ENCODE measurements at places on chromosomes 2 and 18.

GRCh38 chr18:56691530-56691929 is 40.4 kb downstream of the WDR7 start:
- no peak for DNase-seq

DNA sequence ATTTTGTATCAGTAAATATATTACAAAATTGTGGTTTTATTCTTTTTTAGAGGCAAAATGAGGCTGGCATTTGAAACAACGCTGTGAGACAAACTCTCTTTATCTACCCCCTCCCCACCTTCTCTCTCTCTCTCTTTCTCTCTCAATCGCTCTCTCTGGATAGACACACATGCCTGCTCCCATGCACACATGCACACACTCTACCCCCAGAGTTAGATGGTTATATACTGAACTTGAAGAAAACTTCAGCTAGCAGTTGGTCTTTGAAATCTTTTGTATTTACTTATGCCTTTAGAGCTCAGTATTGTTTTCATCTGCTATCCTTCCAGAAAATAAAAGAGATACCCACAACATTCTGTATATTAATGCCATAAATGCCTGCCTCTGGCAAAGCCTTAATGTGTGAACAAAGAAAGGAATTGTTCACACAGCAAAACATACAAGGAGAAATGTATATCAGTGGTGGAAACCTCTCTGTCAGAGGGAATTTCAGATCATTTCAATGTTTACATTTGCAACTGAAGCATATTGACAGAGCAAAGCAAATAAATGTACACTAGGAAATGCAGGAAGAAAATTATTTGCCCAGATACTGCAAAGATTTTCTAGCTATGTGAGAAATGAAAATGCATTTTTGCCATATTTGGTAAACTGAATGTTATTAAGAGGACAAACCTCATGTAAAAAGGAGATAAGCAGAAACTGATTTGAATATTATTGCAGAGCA is 217.0 kb upstream of the UBE2E3 start:
- no peak for DNase-seq

- no peak for DNase-seq
Observed at GRCh38 chr2:165007161-165007744, 51.9 kb upstream of the SLC38A11 start.

GRCh38 chr18:57837917-57838548 is 34.9 kb upstream of the ATP8B1 start:
- no peak for DNase-seq

GRCh38 chr2:185181901-185182300 is 556.7 kb upstream of the FSIP2 start:
- no peak for DNase-seq

GRCh38 chr2:218389333-218390150 is 7.5 kb downstream of the SLC11A1 start:
- no peak for DNase-seq

DNA sequence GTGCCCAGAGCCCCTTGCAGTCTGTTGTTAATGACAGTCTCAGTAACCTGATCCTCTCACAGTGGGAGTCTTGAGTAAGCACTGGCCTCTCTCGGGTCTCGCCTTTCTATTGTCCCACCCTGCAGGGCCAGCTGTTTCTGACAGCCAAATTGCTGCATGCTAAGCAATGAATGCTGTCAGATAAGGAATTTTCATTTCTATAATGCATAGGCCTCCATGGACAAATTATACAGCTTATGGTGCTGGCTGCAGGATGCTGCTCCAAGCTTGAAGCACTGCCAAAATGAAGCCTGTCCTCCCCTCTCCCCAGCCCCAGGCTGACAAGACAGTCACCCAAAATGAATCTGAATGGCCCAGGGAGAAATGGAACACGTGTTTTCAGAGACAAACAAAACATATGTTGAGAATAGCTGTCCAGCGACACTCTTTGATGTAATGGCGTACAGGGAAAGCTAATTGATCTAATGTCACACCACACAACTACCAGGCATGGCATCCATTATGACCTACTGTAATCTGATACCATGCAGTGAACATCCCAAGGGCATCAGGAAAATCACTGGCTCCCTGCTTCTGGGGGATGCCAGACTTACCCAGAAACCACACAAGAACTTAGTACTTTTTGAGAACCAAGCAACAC is 36.8 kb downstream of the ACVR1 start:
- DNase-seq = no peak

GRCh38 chr2:102357937-102358336 is 2.3 kb downstream of the IL18R1 start:
- no peak for DNase-seq

- DNase-seq = no peak
Observed at GRCh38 chr18:21904856-21905255, 164.3 kb downstream of the MIB1 start.

GRCh38 chr2:6074089-6074643 is 382.0 kb downstream of the SOX11 start:
- no peak for DNase-seq

- DNase-seq = no peak
Observed at GRCh38 chr18:4960578-4960977, 236.5 kb downstream of the AKAIN1 start.

GRCh38 chr2:172013396-172013795 is 13.6 kb downstream of the METAP1D start:
- DNase-seq = no peak

DNA sequence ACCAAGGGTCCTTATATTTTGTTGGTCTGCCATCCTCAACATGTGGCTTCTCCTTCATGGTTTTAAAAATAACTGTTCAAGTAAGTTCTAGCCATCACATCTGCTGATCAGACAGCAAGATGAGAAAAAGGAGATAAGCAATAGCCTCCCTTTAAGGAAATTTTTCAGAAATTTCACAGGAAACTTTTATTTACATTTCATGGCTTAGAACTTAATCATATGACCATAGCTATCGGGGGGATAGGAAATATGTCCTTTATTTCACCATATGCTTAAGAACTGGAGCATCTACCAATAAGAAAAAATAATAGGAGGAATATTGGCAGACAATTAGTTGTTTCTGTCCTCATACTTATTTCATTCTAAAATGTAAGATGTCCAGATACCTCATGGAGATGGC is 16.2 kb downstream of the ATF2 start:
- DNase-seq = no peak

- no peak for DNase-seq
Observed at GRCh38 chr2:5070257-5070656, 621.9 kb upstream of the SOX11 start.

- no peak for DNase-seq
Observed at GRCh38 chr18:45540125-45540524, 75.2 kb upstream of the SLC14A2 start.

DNA sequence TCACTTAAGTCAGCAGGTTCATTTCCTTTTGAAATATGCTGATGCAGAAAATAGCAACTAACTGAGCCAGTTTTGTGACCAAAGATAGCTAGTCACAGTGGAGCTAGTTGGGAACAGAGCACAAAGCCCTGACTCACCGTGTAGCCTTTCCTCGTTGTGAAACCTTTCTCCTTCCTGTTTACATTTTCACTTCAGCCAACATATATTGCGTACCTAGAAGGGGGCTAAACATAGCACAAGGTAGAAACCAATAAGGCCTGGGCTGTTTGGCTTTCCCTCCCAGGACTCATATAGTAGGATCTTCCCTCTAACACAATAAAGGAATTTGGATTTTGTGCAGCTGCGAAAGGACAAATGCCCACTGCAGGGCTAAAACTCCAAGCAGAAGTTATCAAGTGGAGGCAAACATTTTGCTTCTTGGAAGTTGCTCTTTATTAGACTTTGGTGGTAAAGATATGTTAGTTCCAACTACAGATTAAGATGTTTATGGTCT is 24.5 kb upstream of the LPIN2 start:
- peak; percentile 16 for DNase-seq

DNA sequence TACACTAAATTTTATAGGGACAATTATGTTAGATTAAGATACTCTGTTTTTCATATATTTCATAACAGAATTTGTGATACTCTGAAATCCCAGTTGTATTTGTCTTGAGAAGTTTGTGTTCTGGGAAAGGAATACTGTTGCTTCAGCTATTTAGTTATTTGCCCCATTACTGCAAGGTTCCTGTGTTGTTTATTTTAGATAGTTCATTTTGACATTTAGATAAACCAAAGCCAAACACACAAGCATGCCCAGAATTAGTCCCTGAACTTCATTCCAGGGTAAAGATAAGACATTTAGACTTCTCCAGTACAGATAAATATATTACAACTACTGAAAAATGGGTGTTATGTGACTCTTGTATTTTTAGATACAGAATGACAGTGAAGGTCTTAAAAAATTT is 74.7 kb downstream of the BMPR2 start:
- DNase-seq = peak; percentile 16

DNA sequence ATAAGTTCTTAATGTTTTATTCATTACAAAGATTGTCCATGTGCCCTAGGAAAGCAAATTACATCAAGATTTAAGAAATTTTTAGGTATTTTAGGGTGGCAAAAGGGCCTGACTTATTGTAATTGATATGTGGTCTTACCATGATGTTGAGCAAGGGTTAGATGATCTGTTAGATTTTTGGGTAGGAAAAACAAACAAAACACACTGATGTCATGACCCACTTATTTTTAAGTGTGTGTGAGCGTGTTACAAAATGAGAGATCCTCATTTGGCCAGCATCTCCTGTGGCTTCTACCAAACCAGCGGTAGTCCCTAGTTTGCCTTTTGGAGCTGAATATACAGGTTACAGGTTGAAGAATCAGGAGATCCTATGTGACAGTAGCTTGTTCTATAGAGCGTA is 89.8 kb upstream of the ITGB6 start:
- DNase-seq = peak; percentile 64

DNA sequence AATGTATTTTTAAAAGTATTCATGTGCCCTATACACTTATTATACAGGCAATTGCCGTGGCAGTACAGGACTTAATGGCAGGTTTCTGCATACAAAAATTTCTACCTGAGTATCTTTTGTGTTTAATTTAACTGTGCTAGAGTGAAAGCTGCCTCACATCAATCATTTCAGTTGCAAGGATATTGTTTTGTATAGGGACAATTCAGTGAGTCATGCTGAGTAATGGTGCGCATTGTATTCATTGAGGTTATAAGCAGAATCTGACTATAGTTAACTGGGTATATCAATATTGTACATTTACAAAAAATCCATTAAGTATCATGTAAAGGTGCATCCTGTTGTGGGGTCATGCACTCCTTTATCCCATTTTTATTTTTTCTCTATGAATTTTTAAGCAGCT is 121.5 kb downstream of the GCA start:
- no peak for DNase-seq

DNA sequence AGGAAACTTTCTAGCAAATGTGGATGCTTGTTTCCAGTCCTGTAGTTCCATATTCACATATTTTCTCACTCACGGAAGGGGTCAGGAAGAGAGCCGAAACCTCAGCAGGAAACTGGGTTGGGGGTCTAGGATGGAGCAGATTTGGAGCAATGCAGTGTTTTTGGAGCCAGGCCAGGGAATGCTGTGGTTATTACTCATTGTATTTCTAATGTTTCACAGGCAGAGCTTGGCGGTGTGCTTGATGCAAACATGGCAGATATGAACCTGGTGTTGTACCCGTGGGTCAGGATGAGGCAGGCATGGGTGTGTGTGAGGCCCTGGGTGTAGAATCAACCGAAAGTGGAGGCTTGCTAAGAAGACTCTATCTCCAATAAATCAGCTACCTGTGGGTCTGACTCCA is 34.6 kb upstream of the ACKR3 start:
- DNase-seq = no peak

DNA sequence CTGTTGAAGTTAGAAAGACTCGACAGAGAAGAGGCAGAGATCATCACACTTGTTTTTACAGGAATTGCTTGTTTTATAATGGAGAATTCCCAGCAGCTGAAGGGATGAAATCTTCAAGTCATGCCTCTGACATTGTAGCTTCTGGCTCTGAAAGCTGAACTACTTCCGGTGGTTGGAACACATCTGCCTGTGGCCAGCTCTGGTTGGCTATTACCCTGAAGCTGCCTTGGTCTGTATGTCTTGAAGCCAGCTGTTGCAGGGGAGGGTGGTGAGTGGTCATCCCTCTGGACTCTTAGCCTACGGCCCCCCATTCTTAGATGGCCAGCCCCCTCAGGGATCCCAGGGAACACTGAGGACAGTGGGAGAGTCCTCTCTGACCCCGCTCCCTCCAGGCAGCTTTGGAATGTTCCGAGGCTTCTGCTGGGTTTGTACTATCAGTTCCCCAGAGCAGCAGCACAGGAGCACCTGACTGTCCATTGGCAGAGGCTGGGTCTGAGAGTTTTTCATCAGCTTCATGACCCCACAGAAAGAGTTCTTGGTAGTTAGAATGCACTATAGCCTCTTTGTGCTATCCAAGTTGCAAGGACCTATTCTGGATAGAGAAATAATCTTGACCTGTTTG is 87.4 kb upstream of the CAPN13 start:
- DNase-seq = no peak

DNA sequence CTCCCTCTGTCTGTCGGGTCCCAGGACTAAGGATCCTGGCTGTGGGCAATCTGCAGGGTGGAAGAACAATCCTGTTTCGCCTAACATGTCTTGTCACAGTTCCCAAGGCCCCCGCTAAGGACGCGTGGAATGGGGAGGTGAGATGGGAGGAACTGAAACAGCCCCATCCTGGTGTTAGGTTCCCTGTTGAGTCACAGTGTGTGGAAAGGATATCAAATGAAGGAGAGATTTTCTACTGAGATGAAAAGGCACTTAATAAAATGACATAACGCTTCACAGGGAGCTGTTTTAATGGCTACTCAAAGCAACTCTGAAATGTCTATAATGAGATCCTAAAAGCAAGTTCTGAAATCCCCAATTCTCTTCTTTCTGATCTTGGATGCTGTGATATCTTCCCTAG is 52.5 kb downstream of the RAB31 start:
- no peak for DNase-seq

DNA sequence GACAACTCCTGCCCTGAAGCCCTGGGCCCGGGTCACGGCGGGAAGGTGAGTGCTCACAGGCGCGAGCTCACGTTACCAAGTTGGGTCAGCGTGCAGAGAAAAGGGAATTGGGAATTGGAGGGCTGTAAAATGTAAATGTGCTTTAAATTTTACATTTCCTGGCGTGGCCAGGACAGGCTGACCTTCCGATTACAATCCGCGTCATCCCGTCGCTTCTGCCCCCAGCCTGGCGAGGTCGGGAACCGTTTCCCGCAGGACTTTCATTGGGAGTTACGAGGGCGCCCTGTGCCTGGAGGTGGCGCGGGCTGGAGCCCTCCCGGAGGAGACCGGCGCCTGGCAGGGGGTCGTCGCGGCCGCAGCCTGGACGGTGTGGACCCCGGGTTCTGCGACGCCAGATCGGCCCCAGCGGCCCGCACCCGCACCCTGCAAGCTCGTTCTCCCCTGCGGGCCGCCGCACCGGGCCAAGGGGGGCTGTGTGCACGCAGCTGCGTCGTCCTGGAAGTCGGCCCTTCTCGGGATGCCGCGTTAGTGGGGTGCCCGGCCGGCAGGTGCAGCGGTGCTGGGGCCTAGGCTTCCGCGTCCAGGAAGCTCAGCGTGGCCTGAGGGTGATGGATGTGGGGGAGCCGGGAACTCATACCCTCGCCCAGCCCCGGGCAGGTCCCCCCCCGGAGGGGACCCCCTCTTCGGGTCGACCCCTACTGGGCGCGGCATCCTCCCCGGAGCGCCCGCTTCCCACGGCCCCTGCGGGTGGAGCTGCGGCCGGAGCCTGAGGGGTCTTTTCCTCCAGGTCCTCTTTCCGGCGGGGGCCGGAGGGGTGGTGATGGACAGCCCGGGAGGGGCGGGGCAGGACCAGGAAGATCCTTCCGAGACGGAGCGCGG is 63.9 kb downstream of the LRRFIP1 start:
- no peak for DNase-seq
